ENCODE measurements at places on chromosomes 5 and 9.

- no peak for DNase-seq
Observed at GRCh38 chr9:123080444-123080843, 47.0 kb downstream of the GPR21 start.

DNA sequence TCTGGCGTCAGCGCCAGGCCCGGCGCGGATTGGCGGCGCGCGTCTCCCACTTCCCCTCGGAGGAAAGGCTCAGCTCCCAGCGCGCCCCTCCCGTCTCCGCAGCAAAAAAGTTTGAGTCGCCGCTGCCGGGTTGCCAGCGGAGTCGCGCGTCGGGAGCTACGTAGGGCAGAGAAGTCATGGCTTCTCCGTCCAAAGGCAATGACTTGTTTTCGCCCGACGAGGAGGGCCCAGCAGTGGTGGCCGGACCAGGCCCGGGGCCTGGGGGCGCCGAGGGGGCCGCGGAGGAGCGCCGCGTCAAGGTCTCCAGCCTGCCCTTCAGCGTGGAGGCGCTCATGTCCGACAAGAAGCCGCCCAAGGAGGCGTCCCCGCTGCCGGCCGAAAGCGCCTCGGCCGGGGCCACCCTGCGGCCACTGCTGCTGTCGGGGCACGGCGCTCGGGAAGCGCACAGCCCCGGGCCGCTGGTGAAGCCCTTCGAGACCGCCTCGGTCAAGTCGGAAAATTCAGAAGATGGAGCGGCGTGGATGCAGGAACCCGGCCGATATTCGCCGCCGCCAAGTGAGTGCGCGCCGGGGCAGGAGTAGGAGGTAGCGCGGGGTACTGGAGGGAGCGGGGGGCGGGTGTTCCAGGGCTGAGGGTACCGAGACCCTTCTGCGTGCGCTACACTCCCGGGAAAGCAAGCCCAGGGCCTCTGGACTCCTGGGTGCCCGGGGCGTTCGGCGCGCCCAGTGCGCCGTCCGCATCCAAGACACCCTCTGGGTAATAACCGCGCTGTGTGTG lies at the start of gene MSX2:
Gene MSX2, plus strand, starts transcription at position 99 of the 777 bp plus-strand sequence. Its CDS starts 78 bp downstream, at position 177.
- DNase-seq, result no peak

DNA sequence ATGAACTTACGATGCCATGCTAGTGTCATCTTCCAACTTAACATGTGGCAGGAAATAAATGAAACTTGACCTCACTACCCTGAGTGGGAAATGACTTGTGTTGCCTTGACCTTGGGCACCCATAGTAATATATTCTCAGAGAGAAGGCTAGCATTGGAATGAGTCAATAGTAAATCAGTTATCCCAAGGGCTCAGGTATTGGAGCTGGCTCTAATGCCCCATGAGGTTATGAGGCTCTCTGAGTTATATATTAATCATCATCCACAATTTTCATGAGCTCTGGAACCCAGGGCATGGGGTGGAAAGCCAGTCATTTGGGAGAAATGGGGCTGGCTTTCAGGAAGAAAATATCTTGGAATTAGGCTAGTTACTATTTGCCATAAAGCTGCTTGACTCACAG lies 42.4 kb upstream of the SMIM32 start:
- no peak for DNase-seq

- no peak for DNase-seq
Observed at GRCh38 chr9:21294904-21295538, 10.1 kb downstream of the IFNA5 start.

DNA sequence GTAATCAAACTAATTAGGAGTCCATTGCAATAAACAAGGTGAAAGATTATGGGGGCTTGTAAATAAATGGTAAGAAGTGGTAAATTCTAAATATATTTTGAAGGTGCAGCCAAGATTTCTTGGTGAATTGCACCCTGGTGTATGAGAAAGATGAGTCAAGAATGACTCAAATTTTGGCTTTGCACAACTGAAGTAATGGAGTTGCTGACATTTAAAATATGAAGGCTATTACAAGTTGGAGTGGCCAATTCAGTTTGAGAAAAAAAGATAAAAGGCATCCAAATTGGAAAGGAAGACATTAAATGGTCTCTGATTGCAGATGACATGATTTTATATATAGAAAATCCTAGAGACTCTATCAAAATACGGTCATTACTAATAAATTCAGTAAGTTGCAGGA lies 2330.6 kb downstream of the MAT2B start:
- no peak for DNase-seq

- DNase-seq, result no peak
Observed at GRCh38 chr5:112604732-112605630, 132.7 kb upstream of the APC start.

- no peak for DNase-seq
Observed at GRCh38 chr9:135023786-135024405, 63.6 kb upstream of the OLFM1 start.

GRCh38 chr5:107541400-107541799 lies 129.3 kb downstream of the EFNA5 start:
- DNase-seq, result no peak

DNA sequence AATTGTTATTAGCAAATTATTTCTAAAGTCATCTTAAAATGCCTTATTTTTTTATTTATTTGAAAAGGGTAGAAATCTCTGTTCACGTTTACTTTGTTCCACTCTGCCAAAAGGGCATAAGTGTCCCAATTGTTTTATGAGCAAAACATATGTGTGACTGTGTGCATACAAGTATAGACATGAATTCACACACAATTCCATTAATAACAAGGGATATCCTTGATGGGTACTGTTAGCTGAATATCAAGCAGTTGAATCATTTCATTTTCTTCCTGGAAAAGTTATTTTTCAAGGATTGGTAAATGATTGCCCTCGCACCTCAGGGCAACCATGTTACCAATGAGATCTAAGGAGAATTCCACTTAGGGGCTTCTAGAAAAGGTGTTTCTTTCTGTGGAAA lies 92.1 kb upstream of the TAF11L2 start:
- DNase-seq, result no peak

- DNase-seq, result no peak
Observed at GRCh38 chr9:109499631-109500410, 1.7 kb upstream of the PTPN3 start.

DNA sequence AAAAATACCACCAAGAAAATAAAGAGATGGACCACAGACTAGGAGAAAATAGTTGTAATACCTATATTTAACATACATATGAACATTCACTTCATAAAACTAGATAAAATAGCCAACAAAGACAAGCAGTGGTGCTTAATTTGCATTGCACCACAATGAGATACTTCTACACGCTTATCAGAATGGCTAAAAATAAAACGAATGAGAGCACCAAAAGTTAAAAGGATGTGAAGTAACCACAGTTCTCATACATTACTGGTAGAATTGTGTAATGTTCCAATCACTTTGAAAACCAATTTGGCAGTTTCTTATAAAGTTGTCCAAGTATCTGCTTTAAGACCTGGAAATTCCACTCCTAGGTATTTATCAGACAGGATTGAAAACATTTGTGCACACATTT lies 198.9 kb upstream of the SGCD start:
- DNase-seq, result no peak

DNA sequence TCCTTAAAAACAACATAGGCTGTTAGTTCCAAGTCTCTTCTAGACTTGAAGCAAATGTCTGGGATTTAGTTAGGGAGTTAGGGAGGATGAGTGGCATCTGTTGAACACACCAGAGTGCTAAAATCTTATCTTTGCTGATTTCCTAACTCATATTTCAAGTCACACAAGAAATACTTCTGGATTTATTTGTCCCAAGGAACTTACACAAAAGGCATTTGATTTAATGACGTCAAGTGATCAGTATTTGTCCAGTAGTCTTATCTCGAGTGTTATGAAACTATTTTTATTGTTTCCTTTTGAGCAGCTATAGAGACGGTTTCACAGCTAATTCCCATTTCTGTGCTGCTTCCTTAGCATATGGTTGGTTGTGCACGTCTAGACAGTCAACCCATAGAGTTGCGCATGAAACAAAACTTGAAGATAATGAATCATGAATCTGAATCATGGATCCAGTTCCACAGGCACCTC lies 140.5 kb upstream of the TUT7 start:
- no peak for DNase-seq

DNA sequence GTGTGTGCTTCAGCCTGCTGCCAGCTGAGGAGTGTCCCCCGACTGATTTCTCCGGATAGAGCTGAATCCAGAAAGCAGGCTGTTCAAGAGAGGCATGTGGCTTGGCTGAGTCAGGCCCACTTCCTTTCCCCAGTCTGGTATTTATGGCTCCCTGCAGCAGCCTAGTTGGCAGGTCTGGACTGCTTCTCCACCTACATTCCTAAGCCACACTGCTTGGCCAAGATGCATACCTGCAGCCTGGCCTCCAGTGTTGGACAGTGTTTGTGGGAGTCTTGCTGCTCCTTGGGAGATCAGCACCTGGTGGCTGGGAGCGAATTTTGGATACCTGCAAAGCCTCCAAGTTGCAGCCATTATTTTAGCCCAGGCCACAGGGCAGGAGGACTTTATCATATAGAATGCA lies 670.8 kb downstream of the ACTL7B start:
- DNase-seq, result no peak

GRCh38 chr5:157390551-157391297 lies 69.3 kb upstream of the NIPAL4 start:
- peak; percentile 56 for DNase-seq

- DNase-seq, result no peak
Observed at GRCh38 chr5:2919310-2920018, 168.0 kb upstream of the IRX2 start.

GRCh38 chr5:43140286-43140685 lies 19.6 kb downstream of the ZNF131 start:
- no peak for DNase-seq

- DNase-seq, result no peak
Observed at GRCh38 chr5:95940758-95941682, 20.6 kb downstream of the ELL2 start.

DNA sequence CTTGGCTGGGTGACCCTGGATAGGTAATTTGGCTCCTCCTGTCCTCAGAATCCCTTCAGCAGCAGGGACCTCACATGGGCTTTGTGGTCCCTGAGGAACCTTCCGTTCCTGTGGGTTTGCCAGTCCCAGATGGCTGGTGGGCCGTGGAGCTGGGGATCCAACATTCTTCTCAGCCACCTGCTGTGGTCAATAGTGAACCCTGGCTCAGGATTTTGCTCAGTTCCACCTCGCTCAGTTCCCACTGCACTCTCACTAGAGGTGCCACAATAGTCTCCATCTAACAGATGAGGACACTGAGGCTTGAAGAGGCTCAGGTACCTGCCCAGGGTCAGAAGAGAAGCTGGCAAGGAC lies 17.1 kb upstream of the SPOUT1 start:
- DNase-seq, result no peak

DNA sequence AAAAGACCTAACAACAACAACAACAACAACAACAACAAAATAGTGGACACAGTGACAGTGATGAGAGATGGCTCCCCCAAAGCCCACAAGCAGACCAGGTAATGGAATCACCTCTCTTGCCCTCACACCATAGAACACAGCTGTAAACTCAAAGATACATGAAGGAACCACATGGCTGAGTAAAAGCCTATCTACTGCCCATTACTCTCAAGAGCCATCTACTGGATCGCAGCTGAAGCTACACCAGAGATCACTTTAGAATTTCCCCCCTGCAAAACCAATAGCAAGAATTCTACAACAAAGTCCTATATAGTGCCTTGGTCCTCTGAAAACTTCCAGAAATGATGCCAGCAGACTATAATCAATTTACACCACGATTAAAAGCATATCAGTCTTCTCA lies 1537.6 kb upstream of the CDH9 start:
- no peak for DNase-seq

DNA sequence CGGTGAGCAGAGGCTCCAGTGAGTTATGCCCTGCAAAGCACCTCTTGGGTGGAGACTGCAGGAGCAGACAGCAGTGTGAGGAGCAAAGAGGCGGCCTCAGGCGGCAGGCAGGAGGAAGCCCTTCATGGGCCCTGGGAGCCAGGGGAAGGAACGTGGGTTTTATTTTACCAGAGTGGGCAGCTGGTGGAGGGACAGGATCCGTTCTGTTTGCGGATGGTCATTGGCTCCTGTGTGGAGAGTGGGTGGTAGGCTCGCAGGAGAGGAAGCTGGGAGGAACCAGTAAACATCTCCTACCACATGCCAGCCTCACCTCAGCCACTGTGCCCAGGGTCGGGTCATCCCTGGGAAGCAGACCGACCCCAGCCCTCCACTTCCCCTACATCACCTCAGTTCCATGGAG lies 24.4 kb downstream of the HNRNPH1 start:
- no peak for DNase-seq

- no peak for DNase-seq
Observed at GRCh38 chr9:98801561-98801960, 5.2 kb upstream of the ANKS6 start.
